ENCODE measurements at places on chromosomes 2 and 18.

DNA sequence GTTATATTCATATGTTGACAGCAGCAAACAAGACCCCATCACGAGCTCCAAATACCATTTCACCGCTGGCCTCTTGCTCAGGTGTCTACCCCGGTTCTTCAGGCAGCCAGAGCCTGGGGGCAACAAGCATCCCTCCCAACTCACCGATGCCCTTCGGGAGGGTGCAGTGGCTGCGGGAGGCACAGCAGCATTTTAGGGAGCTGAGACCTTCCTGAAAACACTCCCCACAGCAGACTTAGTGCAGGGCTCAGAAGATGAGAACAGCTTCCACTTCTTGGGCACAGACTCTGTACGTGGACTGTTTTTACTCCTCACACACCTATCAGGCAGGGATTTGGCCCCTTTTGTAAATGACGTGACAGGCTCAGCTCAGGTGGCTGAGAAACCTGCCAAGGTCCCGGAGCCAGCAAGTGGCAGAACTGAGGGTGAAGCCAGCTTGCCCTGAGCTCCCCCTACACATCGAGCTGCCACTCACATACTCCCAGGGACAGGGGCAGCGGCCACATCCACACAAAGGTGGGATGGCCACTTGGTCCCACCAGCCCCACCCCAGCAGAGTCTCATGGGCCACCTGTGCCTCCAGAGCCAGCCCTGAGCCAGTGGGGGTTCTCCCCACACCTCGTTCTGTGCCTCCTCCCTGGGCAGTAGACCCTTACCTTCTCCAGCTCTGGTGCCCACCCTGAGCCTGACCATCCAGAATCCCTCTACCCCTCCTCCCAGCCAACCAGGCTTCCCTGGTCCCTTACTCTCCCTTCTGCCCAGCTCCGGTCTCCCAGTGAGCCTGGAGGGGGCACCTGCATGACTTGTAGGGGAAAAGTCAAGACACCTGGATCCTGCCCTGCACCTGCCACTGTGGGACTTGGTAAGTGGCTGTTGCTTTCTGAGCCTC, 28.5 kb downstream of the CYP27C1 start:
- no peak for DNase-seq

DNA sequence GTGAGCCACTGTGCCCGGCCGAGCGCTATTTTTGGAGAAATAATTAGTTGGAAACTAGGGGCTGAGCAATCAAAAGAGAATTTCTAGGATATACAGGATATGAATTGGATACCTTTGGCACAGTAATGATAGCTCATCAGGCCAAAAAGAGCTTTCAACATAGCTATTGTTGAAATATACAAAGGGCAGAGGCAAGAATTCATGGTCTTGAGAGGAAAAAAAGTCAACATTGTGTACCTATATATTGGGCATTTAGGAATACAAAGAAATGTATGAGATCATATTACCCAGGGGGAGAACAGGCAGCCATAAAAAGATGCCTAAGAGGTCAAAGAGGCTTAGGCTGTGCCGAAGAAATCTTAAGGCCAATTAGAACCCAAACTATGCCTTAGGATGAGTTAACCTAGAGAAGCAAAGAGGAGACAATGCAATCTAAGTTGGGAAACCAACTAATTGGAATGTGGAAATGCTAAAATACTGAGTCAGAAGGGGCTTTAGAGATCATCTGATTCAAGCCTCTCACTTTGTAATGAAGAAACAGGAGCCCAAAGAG, 99.0 kb downstream of the RBBP8 start:
- no peak for DNase-seq

DNA sequence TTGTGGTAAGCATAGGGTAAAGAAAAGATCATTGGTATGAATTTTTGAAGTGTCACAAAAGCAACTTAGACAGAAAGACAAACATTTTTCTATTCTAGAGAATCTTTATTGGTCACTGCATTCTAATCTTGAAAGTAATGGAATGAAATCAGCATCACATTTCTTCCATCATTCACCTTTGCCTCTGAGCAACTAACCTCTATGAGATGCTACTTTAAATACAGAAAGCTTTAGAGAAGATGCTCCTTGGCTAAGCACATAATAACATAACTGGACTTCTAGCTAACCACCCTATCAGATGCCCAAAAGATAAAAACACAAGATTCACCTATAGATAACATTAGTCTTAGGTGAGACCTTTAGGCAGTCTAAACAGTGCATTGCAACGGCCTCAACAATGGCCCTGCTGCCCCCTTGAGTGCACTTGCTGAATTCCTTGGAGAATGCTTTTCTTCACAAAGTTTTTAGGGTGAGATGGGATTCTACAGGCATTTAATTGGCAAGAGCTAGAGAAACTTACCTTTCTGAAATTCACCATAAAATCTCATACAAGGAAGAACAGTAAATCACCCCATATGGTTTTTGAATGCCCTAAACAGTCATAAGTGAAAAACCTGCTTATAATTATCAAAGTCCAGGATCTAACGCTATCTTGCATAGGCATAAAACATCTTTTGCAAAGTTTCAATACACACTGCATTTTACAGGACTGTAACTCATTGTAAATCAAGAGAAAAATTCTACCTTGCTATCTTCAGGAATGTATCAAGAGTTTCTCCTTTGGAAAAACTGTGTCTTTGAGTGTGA, 791.3 kb upstream of the CHAC2 start:
- no peak for DNase-seq

DNA sequence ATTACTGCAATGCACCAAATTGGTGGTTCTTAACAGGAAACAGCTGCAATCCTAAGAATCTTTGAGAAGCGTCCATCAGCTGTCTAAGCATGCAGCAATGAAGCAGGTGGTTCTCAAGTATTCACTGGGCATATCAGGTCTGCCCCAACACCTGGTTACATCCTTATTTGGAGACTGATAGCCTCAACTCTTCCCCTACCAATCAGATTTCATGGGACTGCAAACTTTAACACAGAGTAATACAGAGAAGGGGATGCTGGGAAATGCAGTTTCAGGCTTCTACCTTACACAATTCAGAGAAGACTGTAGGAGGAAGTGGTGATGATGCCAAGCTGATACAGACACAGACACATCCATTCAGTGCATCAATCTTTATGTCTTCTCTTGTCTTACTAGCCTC, 240.5 kb downstream of the BCL2 start:
- DNase-seq, result no peak

- DNase-seq, result no peak
These were observed 73.1 kb downstream of the LRRC30 start for GRCh38 chr18:7304061-7304370.

- no peak for DNase-seq
These were observed 146.8 kb downstream of the TGIF1 start for GRCh38 chr18:3596637-3597384.
